ENCODE measurements at places on chromosomes 7 and 10.
A peak's percentile ranks its signal among the peaks of the same experiment; 100 is the strongest.

DNA sequence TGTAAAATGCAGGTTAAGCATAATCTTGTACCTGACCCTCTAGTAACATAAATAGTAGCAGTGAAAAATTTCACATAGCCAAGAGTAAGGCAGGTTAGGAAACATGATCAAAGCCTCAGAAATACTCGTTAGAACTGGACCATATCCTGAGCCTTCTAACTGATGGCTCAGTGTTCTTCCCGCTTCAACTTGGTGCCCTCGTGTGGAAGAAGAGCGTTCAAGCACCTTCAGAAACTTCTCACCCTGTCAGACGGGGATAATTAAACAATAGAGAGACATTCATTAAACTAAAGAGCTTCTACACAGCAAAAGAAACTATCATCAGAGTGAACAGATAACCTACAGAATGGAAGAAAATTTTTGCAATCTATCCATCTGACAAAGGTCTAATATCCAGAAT lies 124.5 kb downstream of the MYOF start:
- DNase-seq = peak; percentile 4

- DNase-seq = no peak
These were observed 67.1 kb downstream of the NRF1 start for GRCh38 chr7:129678606-129679005.

DNA sequence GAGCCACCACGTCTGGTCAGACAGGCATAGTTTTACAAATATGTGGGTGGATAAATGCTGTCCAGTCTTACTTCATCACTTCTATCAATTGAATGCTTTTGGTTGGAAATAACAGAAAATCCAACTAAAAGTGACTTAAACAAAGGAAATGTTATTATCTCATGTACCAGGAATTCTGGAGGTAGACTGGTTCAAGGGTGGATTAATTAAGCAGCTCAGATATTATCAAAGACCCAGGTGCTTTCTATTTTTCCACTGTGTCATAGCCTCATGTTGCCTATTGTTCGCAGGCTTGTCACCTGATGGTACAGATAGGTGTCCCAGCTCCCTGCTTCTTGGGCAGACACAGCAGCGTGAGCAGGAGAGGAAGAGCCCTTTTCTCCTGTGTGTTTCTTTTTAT lies 156.1 kb upstream of the CTBP2 start:
- no peak for DNase-seq

GRCh38 chr7:137755427-137755826 lies 91.3 kb downstream of the DGKI start:
- DNase-seq = no peak

GRCh38 chr7:119903085-119903484 lies 369.9 kb upstream of the KCND2 start:
- no peak for DNase-seq

DNA sequence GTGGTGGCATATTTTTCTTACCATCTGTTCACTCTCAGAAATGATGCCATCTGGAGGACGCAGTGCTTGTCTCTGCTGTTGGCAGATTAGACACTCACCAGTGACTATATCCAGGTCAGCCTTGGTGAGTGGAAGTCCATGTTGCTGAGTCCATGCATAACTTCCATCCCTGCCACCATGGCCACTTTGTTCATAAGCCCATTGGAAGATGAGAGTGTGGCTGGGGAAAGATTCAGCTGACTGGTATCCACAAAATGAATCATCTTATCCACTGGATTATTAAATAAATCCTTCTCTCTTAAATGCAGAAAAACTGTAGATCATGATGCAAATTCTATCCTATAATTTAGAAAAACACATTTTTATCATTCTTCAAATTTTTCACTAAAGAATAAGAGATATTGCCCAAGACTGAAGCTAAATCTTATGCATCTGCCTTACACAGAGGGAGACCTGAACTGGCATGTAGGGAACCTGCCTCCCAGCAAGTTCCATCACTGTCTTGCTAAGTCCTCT lies 726.9 kb downstream of the TNS3 start:
- DNase-seq = no peak

- no peak for DNase-seq
These were observed 131.8 kb downstream of the HECW1 start for GRCh38 chr7:43244232-43244631.
